Activated naive CD8-positive, alpha-beta T cell treated with anti-CD3 and anti-CD28 coated beads, Interleukin-2, amount 50 U/mL, for 24 hours (primary cell): ENCODE measurements at places on chromosomes 1 and 21.
A peak's percentile ranks its signal among the peaks of the same experiment; 100 is the strongest.

DNA sequence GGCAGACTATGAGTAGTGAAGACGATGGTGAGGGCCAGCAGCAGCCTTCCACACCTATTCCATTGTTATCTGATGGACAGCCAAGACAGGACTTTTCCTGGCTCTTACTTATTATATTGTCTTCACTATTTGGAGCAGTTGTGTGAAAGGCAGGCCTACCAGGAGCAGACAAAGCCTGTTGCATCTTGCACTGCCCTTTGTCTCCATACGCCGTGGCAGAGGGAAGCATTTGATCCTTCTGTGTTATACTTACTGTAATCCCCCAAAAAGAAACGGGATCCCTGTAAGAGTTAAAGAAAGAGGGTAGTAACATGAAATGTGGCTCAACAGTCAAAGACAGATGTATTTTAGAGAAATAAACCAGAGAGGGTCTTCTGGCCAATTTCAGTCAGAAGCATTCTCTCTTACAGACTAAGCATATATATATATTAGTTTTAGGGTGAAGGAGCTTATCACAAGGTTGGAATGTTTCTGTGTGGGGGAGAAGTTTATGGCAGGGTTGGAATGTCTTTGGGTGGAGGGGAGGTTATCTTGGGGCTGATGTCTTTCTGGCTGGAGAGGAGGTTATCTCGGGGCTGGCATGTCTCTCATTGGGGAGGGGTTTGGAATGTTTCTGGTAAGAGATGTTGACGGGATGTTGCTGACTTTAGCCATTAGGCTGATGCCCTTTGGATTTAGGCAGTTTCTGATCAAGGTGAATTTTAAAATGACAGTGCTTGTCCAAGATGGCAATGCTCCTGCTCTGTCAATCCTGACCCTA lies 23.4 kb upstream of the HSD3B1 start:
- H3K27ac ChIP-seq = no peak overlapping the region
- H3K4me1 ChIP-seq = no peaks in the 10 kb centered on the region
- DNase-seq = no peak
- no peaks in the 10 kb centered on the region for H3K36me3 ChIP-seq
- no peak overlapping the region for H3K4me3 ChIP-seq

- DNase-seq = no peak
- no peaks in the 10 kb centered on the region for H3K36me3 ChIP-seq
- H3K27ac ChIP-seq = no peak overlapping the region
- H3K4me1 ChIP-seq = no peaks in the 10 kb centered on the region
- no peak overlapping the region for H3K4me3 ChIP-seq
These were observed 97.8 kb upstream of the C8B start for GRCh38 chr1:57063406-57064125.

DNA sequence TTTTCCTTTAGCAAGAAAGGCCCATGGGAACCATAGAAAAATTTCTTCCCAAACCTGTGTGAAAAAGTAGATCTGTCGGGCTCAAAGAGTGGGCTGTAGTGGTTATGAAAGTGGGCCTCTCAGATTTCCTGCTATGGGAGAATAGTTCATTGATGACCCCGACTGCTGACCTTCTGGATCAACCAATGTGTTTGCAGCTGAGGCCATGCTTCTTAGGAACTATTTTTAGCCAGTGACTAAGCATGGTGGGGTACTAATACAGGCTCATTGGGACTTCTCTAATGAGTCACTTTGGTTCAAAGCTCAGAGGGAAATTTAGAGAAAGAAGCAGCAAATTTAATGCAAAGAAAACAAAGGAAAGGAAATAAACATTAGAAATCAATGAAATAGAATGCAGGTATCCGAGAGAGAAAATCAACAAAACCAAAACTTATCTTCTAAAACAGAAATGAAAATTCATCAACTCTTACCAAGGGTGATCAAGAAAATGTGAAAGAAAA lies 12.6 kb upstream of the PSMA5 start:
- H3K36me3 ChIP-seq = no peaks in the 10 kb centered on the region
- H3K4me1 ChIP-seq = no peaks in the 10 kb centered on the region
- no peak overlapping the region for H3K27ac ChIP-seq
- DNase-seq = no peak
- H3K27me3 ChIP-seq = peaks cover 6% of the 10 kb centered on the region

DNA sequence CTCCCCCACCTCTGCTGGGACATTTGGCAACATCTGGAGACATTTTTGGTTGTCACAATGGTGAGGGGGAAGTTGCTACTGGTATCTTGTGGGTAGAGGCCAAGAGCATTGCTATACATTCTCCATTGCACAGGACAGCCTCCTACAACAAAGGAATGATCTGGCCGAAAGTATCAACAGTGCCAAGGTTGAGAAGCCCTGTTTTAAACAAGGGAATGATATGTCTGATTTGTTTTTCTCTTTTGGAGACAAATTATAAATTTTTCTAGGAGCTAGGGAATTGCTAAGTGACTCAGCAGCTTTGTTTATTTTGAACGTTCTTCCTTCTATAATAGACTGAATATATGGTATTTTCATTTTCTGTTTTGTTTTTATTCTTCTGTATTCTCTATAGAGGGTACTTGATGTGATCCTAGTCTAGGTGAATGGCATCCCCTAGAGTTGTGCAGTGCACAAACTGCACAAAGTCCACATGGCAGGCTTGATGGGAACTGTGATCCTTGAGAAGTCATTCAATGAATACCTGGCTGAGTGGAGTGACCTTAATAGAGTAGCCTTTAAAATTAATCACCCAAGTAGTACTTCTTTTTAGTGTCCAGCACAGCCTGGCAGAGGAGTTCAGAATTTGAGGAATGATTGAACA lies 288.6 kb upstream of the USP24 start:
- no peak overlapping the region for H3K4me3 ChIP-seq
- H3K36me3 ChIP-seq = no peaks in the 10 kb centered on the region
- peaks cover 19% of the 10 kb centered on the region for H3K27me3 ChIP-seq

- H3K27ac ChIP-seq = peak overlapping the region; percentile 96
- peaks cover 5% of the 10 kb centered on the region for H3K36me3 ChIP-seq
- peak; percentile 57 for DNase-seq
- H3K4me3 ChIP-seq = peak overlapping the region; percentile 88
- H3K4me1 ChIP-seq = peaks cover 26% of the 10 kb centered on the region
These were observed 1.0 kb upstream of the CDKN2C start for GRCh38 chr1:50968821-50969610.

- H3K4me1 ChIP-seq = peaks cover 3% of the 10 kb centered on the region
- H3K36me3 ChIP-seq = no peaks in the 10 kb centered on the region
- DNase-seq = no peak
- H3K4me3 ChIP-seq = no peak overlapping the region
These were observed 12.3 kb downstream of the SLC9C2 start for GRCh38 chr1:173590557-173590956.

GRCh38 chr1:172533513-172534151 lies 682 bp downstream of the SUCO start:
- H3K27me3 ChIP-seq = no peaks in the 10 kb centered on the region
- peaks cover 61% of the 10 kb centered on the region for H3K4me1 ChIP-seq
- peak overlapping the region; percentile 97 for H3K27ac ChIP-seq
- H3K4me3 ChIP-seq = peak overlapping the region; percentile 90
- peak; percentile 41 for DNase-seq
- H3K36me3 ChIP-seq = peaks cover 6% of the 10 kb centered on the region

DNA sequence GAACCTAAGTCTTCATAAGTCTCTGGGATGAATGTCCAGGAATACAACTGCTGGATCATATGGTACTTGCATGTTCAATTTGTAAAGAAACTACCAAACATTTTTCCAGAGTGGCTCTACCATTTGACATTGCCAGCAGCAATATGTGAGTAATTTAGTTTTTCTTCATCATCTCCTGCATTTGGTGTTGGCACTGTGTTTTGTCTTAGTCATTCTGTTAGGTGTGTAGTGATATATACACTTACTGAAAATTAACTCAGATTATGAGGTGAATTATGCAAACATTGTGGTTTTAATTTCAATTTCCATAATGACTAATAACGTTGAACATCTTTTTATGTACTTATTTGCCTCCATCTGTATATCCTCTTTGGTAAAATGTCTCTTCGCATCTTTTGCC lies 138.7 kb downstream of the LRRC40 start:
- H3K27ac ChIP-seq = no peak overlapping the region
- no peak overlapping the region for H3K4me3 ChIP-seq
- H3K4me1 ChIP-seq = no peaks in the 10 kb centered on the region

GRCh38 chr1:92483610-92484471 lies 2.9 kb downstream of the GFI1 start:
- no peaks in the 10 kb centered on the region for H3K27me3 ChIP-seq
- H3K36me3 ChIP-seq = peaks cover 45% of the 10 kb centered on the region
- DNase-seq = peak; percentile 79
- H3K4me3 ChIP-seq = peak overlapping the region; percentile 96
- H3K4me1 ChIP-seq = peaks cover 44% of the 10 kb centered on the region
- peak overlapping the region; percentile 94 for H3K27ac ChIP-seq

DNA sequence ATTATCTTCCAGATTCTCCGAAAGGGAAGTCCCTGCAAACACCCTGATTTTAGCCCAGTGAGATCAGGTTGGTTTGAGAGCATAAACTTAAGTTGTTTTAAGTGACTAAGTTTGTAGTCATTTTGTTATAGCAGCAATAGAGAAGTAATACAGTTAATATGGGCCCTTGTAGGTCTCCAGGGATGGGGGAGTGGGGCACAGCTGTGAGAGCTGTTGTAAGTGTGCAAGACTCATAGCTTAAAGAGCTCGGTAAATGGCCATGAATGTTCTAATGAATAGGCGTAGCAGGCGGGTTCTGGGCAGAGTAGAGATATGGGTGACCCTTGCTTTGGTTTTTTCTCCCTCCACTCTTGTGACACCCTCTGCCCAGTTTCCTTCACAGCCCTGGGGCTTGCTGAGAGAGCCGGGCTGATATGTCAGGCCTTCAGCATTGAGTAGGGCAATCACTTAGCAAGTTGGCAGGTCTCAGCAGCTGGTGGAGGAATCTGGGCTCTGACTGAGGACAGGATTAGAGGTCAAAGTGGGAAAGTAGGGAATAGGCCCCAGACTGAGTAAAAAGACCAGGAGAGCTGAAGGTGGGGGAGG lies 16.0 kb upstream of the ID3 start:
- H3K36me3 ChIP-seq = no peaks in the 10 kb centered on the region
- H3K27ac ChIP-seq = peak overlapping the region; percentile 53
- H3K27me3 ChIP-seq = no peaks in the 10 kb centered on the region

GRCh38 chr1:153539395-153540093 lies 1.2 kb downstream of the S100A5 start:
- no peak overlapping the region for H3K4me3 ChIP-seq
- no peak for DNase-seq
- H3K27ac ChIP-seq = peak overlapping the region; percentile 83
- H3K36me3 ChIP-seq = peaks cover 12% of the 10 kb centered on the region
- H3K27me3 ChIP-seq = no peaks in the 10 kb centered on the region
- peaks cover 77% of the 10 kb centered on the region for H3K4me1 ChIP-seq

- DNase-seq = no peak
- no peaks in the 10 kb centered on the region for H3K4me1 ChIP-seq
- no peak overlapping the region for H3K4me3 ChIP-seq
- H3K27ac ChIP-seq = no peak overlapping the region
- H3K36me3 ChIP-seq = no peaks in the 10 kb centered on the region
These were observed 19.5 kb downstream of the SUSD4 start for GRCh38 chr1:223344491-223344890.

DNA sequence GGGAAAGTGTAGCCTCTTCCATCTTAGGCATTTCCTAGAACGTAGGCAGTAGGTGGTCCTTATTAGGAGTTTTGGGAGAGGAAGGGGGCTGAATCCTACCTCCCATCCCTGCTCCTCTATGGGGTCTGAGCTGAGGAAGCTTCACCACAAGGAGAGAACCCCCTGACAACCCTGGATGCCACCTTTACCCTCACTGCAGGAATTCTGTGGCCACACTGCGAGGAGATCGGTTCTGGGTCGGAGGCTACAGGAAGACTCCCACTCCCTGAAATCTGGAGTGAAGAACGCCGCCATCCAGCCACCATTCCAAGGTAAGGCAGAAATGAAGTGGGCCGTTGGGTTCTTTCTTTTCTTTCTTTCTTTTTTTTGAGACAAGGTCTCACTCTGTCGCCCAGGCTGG lies 1.5 kb downstream of the MX1 start:
- H3K36me3 ChIP-seq = peaks cover 20% of the 10 kb centered on the region
- no peak for DNase-seq
- peak overlapping the region; percentile 49 for H3K27ac ChIP-seq

- H3K36me3 ChIP-seq = no peaks in the 10 kb centered on the region
- H3K4me1 ChIP-seq = peaks cover 52% of the 10 kb centered on the region
- H3K27me3 ChIP-seq = no peaks in the 10 kb centered on the region
- H3K4me3 ChIP-seq = no peak overlapping the region
- DNase-seq = no peak
These were observed 52.3 kb upstream of the TIAM1 start for GRCh38 chr21:31396399-31396798.

DNA sequence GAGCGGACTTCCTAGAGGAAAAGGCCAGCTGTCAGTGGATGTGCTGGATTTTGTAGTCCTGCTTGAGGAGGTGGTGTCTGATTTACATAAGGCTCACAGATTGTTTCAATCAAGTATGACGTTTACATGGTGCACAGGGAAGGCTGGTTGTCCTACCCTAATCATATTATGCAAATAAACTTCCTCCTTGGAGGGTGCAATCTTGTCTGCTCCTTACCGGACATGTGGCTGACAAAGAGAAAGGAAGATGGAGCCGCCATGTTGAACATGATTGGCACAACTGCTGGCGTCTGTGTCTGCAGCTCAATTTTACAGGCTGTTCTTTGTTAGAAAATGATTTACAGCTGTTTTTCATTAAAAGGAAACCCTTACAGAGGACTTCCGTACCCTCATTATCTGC lies 1656.1 kb downstream of the KCNT2 start:
- no peaks in the 10 kb centered on the region for H3K36me3 ChIP-seq
- no peak overlapping the region for H3K4me3 ChIP-seq
- no peak overlapping the region for H3K27ac ChIP-seq
- no peaks in the 10 kb centered on the region for H3K27me3 ChIP-seq
- DNase-seq = no peak

- no peak for DNase-seq
- H3K4me3 ChIP-seq = no peak overlapping the region
- H3K27ac ChIP-seq = no peak overlapping the region
- peaks cover 20% of the 10 kb centered on the region for H3K4me1 ChIP-seq
- no peaks in the 10 kb centered on the region for H3K27me3 ChIP-seq
These were observed 67.0 kb downstream of the PIK3R3 start for GRCh38 chr1:46065405-46065804.
